ENCODE measurements at places on chromosomes 6 and 20.

- DNase-seq: no peak
Observed at GRCh38 chr6:140201787-140202458, 827.5 kb upstream of the CITED2 start.

DNA sequence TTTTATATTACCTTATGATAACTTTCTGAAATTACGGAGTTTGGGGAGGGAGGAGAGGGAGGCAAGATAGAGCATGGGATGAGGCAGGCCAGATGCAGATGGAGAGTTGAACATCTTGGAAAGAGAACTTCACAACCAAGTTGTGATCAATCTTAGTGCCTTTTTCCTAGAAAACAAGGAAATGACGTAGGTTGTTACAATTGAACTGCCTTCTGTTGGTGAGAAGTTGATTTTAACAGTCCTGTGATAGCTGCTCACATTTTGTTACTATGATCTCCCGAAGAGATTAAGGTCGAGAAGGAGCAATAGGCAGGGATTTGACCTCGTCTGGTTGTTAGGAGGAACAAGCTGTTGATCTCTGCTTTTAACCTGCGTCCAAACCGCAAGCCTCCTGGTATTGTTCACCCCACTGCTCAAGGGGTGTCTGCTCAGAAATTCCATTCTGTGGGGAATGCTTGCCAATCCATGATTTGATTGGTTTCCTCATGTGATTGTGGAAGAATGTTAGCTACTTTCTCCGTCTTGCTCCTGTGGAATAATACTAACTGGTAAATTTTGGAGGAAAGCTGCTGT is 35.1 kb downstream of the TIAM2 start:
- DNase-seq: no peak

GRCh38 chr20:49570828-49571552 is 3.1 kb upstream of the PTGIS start:
- peak; percentile 31 for DNase-seq

DNA sequence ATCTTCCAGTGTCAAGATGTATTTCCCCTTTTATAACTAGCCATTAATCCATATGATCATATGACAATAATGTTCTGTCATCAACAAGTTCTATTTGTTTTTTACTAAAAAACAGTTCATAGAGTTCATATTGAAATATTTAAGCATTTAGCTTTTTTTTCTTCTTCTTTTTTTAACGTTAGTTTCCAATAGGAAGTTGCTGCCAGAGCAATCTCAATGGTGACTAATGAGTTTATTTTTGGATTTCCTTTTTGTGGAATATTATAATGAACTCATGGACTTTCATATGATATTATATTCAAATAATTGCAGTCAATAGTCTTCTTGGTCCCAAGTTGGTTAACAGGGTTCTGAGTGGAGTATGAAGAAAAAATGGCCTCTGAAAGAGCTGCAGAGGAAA is 343.3 kb downstream of the BCKDHB start:
- DNase-seq: no peak

DNA sequence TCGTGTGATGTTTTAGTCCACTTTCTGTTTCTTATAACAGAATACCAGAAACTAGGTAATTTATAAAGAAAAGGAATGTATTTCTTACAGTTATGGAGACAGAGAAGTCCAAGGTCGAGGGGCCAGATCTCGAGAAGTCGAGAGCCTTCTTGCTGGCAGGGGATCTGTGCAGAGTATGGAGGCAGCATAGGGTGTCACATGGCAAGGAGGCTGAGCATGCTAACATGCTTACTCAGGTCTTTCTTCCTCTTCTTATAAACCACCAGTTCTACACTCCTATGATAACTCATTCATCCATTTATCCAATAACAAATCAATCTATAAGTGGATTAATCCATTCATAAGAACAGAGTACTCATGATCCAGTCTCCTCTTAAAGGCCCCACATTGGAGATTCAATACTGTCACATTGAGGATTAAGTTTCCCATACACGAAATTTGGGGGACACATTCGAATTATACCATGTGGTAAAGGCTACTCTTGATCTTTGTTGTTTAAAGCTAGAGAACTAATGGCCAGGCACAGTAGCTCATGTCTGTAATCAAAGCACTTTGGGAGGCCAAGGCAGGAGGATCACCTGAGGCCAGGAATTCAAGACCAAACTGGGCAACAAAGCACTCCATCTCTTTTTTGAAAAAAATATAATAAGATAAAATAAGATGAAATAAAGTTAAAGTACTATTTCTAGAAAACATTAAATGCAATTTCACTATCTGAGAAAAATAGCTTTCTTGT is 2.1 kb downstream of the GOPC start:
- DNase-seq: peak; percentile 46

GRCh38 chr20:51510936-51511605 is 31.4 kb downstream of the NFATC2 start:
- peak; percentile 20 for DNase-seq

GRCh38 chr6:121260651-121261102 is 73.6 kb downstream of the TBC1D32 start:
- DNase-seq: peak; percentile 58

DNA sequence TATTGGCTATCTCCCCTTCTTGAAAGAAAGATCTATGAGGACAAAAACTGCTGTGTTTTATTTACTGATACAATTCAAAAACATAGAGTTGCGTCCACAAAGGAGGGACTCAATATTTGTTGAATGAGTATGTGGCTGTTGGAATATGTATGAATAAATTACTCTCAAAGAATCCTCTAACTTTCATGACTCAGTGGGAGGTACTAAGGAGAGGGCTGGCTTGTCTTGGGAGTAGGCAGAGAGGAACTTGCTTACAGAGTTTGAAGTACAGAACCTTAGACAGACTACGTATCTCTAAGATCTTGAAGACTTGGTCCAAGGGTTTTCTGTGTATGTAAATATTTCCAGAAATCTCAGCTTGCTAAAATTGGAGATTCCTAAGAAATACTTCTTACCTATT is 504.0 kb upstream of the PTCHD4 start:
- peak; percentile 34 for DNase-seq

Measured in EL (cell line).